ENCODE measurements at places on chromosomes 3 and 15. TPM values are rescaled to one million over a fixed set of nuclear protein-coding genes. Genes with fewer than 3 reads are reported as not detected.

DNA sequence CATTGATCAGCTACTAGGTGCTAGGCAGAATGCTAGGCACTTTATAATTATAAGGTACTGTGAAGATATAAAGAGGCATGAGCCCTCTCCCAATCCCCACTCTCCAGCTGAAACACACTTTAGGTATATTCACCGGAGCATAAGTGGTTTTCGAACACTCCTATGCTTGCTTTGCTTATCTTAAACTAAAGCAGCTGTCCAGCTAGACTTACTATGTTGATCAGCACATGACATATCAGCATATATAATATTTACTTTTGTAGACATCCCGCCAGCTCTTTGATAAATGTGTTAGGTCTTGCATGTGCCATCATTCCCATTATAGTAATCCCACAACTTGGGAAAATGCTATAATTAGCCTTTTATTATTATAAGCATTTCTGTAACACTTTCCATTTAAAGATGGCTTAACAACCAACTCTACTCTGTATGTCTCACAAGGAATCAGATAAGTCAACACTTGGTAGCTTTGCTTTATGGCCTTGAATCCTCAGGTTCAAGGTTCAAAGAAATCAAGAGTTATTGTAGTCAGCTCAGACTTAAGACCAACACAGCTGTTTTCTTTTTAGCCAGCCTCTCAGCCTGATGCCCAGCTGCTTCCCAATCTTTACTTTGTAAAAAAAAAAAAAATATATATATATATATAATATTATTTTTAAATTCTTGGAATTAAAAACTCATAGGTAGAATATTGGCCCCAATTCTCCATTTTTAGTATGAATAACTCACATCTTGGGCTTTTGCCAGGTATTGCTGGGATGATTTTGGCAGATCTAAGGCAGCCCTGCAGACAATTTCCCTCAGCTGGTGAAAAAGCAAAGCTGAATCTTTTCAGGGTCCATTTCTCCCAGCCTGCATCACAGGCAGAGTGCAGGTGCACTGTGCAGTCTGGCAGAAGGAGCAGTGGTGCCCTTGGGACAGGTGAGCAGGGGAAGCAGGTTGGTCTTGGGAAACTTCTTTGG, 104.2 kb downstream of the THRB start:
- H3K36me3 ChIP-seq: no peaks in the 10 kb centered on the region
- no peaks in the 10 kb centered on the region for H3K27me3 ChIP-seq
- H3K4me1 ChIP-seq: peaks cover 36% of the 10 kb centered on the region
- H3K27ac ChIP-seq: peak overlapping the region; percentile 46
- DNase-seq: no peak

DNA sequence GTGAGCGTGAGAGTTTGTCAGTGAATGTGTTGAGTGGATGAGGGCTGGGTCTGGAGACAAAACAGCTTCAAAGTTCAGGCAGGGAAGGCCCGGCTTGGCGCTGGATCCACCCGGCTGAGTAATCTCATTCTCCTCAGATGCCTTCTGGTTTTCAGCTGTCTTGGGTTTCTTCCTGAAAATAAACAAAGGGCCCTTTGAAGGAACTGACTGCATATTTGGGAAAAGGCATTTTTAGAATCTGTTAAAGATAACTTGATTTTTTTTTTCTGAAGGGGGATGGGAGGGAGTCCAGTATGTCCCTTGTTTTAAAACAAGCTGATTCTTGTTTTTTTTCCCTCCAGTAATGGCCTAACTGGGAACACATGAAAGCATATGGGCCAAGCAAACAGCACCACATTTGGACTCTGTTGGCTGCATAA, 86.4 kb downstream of the TIGIT start:
- no peaks in the 10 kb centered on the region for H3K27me3 ChIP-seq
- H3K27ac ChIP-seq: peak overlapping the region; percentile 58
- H3K36me3 ChIP-seq: no peaks in the 10 kb centered on the region
- peak; percentile 29 for DNase-seq
- H3K4me3 ChIP-seq: no peak overlapping the region

DNA sequence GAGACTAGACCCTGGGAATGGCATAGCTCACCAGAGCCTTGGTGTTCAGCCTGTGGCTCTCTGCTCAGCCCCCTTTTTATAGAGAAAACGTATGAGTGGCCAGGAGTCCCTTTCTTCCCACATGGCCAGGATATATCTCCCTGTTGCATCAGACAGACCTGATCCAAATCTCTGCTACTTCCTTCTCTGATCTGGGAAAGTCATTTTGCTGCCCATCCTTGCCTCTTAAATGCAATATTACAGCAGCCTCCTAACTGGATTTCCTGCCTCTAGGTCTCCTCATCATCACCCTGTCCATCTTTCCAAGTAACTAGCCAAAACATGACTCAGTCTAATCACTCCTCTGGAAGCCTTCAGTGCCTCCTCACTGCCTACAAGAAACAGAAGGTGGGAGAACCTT, 42.9 kb downstream of the CTDSPL start:
- H3K27ac ChIP-seq: peak overlapping the region; percentile 15
- no peak for DNase-seq
- no peak overlapping the region for H3K4me3 ChIP-seq
- no peaks in the 10 kb centered on the region for H3K27me3 ChIP-seq
- no peaks in the 10 kb centered on the region for H3K36me3 ChIP-seq
- H3K4me1 ChIP-seq: peaks cover 22% of the 10 kb centered on the region

DNA sequence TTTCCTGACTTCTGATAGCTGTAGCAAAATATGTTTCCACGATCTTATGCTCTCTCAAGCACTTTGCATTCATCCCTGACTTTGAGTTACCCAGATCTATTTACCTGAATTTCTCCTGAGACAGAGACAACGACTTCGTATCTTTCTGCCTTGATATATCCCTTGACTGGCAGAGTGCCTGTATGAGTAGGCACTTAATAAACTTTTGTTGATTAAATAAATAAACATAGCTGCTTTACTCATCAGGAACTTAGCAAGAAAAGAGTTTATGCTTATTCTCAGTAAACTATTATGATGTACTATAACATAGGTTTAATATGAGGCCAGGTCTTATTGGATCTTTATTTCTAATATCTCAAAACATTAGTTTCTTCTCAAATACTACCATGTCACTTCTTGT, 85.6 kb upstream of the PHLDB2 start:
- no peak for DNase-seq
- no peak overlapping the region for H3K4me3 ChIP-seq
- H3K4me1 ChIP-seq: no peaks in the 10 kb centered on the region

- no peak overlapping the region for H3K27ac ChIP-seq
- no peak overlapping the region for H3K4me3 ChIP-seq
- peaks cover 8% of the 10 kb centered on the region for H3K4me1 ChIP-seq
- no peaks in the 10 kb centered on the region for H3K27me3 ChIP-seq
These were observed 35.7 kb upstream of the GRAMD1C start for GRCh38 chr3:113802795-113803455.

- peaks cover 3% of the 10 kb centered on the region for H3K4me1 ChIP-seq
- no peak overlapping the region for H3K27ac ChIP-seq
- no peak overlapping the region for H3K4me3 ChIP-seq
These were observed 293.7 kb upstream of the GADL1 start for GRCh38 chr3:31188112-31188511.

DNA sequence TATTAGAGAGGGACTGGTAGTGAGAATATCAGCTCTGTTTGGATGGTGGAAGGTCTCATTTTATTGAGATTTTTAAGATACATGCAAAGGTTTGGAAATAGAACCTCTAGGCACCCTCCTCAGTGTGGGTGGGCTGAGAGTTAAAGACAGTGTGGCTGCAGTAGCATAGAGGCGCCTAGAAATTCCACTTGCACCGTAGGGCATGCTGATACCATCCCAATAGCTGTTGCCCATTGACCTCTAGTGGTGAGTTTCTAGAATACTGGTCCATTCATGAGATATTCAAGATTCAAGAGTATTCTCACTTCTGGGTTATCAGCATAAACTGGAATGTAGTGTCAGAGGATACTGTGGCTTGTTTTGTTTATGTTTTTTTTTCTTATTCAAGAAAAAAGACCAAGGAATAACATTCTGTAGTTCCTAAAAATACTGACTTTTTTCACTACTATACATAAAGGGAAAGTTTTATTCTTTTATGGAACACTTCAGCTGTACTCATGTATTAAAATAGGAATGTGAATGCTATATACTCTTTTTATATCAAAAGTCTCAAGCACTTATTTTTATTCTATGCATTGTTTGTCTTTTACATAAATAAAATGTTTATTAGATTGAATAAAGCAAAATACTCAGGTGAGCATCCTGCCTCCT, 87.2 kb downstream of the TGFBR2 start:
- DNase-seq: peak; percentile 30
- H3K4me1 ChIP-seq: peaks cover 57% of the 10 kb centered on the region
- peaks cover 3% of the 10 kb centered on the region for H3K36me3 ChIP-seq
- no peak overlapping the region for H3K4me3 ChIP-seq
- H3K27me3 ChIP-seq: no peaks in the 10 kb centered on the region

DNA sequence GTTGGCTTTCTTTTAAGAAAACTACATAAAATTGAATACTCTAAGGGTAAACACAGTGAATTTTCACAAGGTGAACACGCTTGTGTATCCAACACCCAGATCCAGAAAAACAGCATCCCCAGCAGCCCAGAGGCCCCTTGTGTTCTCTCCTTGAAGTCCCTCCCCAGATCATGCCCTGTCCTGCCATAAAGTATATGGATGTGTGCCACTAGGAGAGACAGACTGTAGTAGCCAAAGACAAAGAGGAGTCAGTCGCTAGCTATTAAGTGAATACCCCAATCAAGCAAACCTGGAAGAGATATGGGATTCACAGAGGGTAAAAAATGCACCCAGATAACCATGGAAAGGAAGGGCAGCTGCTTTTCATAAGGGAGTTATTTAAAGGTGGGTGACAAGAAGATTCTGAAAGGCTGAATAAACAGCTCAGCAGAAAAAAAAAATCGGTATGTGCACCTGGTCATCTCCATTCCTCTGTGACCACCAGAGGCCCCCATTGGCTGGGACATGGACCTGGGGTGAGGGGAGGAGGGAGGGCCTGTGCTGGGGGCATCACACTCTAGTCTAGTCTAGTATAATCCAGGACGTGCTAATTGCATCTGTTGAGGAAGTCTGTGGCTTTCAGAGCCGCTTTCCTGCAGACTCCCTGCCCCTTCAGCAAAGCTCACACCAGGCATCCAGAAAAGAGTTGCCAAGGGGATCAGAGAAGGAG, 167.3 kb upstream of the NDN start:
- H3K27ac ChIP-seq: no peak overlapping the region
- H3K4me1 ChIP-seq: no peaks in the 10 kb centered on the region
- DNase-seq: no peak
- H3K4me3 ChIP-seq: no peak overlapping the region

DNA sequence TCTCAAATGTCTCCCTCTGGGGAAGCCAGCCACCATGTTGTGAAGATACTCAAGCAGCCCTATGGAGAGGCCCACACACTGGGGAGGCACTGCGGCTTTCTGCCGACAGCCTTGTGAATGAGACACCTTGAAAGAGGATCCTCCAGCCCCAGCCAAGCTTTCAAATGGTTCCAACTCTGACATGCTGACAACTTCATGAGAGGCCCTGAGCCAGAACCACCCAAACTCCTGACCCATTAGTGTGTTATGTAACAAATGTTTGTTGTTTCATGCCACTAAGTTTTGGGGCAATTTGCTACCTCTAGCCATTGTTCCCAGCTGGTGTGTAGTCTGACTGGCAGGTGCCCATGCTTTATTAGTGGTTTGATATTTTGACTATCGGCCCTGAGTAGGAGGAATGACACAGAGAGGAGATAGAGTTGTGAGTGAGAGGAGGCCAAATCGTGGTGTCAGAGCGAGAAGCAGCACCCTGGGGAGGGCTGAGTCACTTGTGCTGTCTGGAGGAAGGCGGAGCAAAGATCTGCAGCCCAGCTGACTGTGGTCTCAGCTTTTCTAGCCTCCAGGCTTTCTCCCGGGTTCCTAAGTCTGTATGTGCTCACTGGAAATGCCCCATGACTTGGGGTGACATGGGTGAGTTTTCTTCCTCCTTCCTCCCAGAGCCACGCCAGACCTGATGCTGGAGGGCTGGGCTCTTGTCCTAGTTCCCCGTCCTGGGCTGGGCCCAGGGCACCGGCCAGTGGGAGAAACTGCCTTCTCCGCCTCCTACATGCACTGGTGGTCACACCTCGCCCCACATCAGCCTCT, 56.7 kb upstream of the BLM start:
- peaks cover 2% of the 10 kb centered on the region for H3K4me1 ChIP-seq
- H3K4me3 ChIP-seq: no peak overlapping the region
- H3K27me3 ChIP-seq: no peaks in the 10 kb centered on the region
- peak overlapping the region; percentile 56 for H3K27ac ChIP-seq
- H3K36me3 ChIP-seq: no peaks in the 10 kb centered on the region
- DNase-seq: peak; percentile 54

DNA sequence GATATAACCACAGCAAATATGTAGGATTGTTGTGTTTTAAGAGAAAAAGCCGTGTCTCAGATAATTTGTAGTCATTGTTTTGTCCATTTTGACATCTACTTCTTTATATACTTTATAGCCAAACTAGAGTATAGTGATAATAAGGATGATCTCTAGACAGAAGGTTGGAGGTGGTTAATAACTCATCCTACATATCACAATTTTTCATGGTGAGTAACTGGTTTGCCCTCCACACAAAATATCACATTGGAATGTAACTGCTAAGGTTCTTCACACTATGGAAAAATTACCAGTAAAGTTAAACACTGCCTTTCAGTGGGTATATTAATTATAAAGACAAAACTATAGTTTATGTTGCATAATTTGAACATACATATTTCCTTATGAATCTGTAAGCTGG, 380.7 kb downstream of the LPP start:
- H3K4me3 ChIP-seq: no peak overlapping the region
- H3K27me3 ChIP-seq: no peaks in the 10 kb centered on the region
- H3K4me1 ChIP-seq: peaks cover 9% of the 10 kb centered on the region
- H3K27ac ChIP-seq: no peak overlapping the region
- H3K36me3 ChIP-seq: no peaks in the 10 kb centered on the region

DNA sequence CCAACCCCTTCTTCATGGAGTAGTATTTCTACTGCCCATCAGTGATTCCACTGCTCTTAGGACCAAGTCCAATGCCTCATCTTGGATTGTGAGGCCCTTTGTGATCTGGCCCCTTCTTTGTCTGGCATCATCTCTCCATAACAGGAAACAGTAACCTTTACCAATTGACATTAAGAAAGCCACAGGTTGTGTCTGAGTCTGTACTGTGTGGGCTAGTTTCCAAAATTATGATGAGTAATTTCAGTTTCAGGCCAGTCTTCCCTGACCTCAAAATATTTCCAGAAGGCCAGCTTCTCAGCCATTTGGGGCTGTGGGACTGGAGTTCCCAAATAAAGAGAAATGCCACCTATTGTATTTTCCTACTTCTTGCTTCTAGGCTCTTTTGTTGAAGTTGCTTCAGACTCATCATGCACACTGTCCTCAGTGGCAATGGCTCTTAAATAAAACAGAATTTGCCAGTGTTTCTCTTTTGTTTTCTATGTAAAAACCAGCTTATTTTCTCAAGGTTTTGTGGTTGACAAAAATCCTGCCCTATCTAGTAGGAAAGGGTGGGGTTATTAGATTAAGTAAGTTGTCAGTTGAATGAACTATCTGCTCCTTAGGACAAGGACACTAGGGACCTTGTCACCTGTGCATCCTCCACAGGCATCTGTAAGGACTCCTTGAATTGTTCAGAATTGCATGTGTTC, 47.0 kb upstream of the ACKR4 start:
- DNase-seq: no peak
- no peak overlapping the region for H3K27ac ChIP-seq
- peaks cover 7% of the 10 kb centered on the region for H3K4me1 ChIP-seq
- H3K36me3 ChIP-seq: no peaks in the 10 kb centered on the region
- H3K27me3 ChIP-seq: no peaks in the 10 kb centered on the region

The CTSH gene
- total RNA-seq: 70.2 TPM

The TMCO5A gene
- not detected for total RNA-seq

The CCDC12 gene
- total RNA-seq: 50.1 TPM
